ENCODE measurements at places on chromosomes 7 and 10.

GRCh38 chr10:89327803-89328441, at the start of gene IFIT3:
Gene IFIT3 (plus strand): TSS chr10:89327997. CDS start chr10:89328074, 77 bp downstream.
- peak; percentile 75 for DNase-seq

- DNase-seq, result no peak
These were observed 452 bp downstream of the SAMD9 start for GRCh38 chr7:93117327-93117726.

- no peak for DNase-seq
These were observed 33.4 kb downstream of the CPXM2 start for GRCh38 chr10:123858077-123858681.

DNA sequence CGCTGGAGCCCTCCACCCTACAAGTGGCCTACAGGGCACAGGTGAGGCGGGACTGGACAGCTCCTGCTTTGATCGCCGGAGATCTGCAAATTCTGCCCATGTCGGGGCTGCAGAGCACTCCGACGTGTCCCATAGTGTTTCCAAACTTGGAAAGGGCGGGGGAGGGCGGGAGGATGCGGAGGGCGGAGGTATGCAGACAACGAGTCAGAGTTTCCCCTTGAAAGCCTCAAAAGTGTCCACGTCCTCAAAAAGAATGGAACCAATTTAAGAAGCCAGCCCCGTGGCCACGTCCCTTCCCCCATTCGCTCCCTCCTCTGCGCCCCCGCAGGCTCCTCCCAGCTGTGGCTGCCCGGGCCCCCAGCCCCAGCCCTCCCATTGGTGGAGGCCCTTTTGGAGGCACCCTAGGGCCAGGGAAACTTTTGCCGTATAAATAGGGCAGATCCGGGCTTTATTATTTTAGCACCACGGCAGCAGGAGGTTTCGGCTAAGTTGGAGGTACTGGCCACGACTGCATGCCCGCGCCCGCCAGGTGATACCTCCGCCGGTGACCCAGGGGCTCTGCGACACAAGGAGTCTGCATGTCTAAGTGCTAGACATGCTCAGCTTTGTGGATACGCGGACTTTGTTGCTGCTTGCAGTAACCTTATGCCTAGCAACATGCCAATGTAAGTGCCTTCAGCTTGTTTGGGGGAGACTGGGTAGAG, at the start of gene COL1A2:
Gene COL1A2, plus strand, starts transcription at position 459 of the 704 bp plus-strand sequence. Its CDS starts 137 bp downstream, at position 596.
- DNase-seq, result no peak

GRCh38 chr7:141145630-141145982, 71.7 kb downstream of the TMEM178B start:
- no peak for DNase-seq

DNA sequence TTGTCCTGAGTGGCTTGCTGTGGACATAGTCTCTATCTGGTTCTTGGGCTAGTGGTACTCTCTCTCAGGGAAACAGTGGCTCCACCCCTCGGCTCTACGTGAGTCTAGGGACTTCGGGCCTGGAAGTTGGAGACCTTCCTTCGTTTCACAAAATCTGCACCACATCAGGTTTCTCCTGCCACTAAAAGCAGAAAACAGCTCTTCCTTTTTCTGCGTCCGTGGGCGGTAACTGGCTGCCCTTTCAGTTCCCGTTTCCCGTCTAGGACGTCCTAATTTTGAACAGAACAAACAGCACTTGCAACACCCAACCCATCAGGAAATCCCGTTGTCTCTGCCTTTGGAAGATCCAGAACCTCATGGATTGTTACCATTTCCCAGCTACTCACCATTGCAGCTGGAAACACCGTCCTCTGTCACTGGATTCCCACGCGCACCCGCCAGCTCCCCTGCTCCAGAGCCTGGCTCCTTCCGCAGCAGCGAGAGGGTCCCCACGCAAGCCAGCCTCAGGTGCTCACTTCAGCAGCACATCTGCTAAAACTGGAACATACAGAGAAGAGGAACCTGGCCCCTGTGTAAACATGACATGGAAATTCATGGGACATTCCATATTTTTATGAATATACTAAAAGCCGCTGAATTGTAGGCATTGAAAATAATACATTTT, 311.4 kb upstream of the AKR1E2 start:
- peak; percentile 14 for DNase-seq

- DNase-seq, result no peak
These were observed 150.2 kb upstream of the PRSS58 start for GRCh38 chr7:142407939-142408570.

DNA sequence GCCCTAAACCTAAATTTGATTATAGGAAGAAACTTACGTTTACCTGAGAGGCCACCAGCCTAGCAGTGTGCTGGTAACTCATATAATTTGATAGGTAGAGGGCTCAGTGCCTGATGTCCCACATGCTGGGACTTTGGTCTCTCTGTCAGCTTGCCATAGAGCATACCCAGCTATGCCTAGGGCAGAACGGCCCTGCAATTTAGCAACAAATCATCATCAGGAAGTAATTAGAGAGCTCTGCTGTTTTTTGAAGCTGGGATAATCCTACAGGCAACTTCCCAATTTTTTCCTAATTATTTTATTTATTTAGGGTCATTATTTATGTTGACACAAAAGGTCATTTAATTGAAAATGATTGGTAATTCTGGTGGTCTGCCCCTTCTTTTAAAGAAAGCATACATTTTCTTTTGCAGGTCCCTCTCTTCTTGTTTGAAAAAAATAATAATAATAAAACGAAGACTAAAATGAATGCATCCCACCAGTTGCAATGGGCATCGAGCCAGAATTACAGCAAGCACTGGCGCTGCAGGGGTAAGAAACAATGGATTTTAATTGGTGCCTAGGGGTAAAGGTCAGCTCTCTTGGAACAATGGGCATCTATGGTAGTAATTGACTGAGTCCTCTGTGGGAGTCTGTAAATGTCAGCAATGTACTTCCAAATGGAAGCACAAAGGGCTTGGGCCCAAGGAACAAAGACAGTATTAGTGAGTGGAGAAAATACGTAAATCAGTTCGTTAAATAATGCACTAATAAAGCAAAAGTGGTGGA, 348.0 kb downstream of the SORCS1 start:
- no peak for DNase-seq

DNA sequence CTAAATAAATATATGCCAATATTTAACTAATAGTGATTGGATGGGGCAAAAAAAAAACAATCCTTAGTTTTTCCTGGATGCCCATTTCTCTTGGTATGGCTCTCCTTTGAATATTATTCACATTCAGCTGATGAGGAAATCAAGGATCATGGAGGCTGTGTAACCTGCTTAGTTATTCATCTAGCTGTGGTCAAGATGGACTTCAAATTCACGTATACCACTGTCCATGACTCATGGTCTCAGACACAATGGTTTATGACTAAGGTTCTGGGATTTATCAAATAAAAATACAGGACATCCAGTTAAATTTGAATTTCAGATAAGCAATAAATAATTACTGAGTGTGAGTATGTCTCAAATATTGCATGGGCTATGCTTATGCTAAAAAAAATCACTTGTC, 191.5 kb upstream of the CELF2 start:
- no peak for DNase-seq

Measured in hematopoietic multipotent progenitor cell treated with erythropoietin and hydrocortisone succinate and interleukin-3 and kit ligand, for 6 days (in vitro differentiated cells).